Stomach (tissue), 19 donors: ENCODE measurements at places on chromosomes 2 and 18.
A peak's percentile ranks its signal among the peaks of the same experiment; 100 is the strongest.

- no peak for DNase-seq
These were observed 7.4 kb upstream of the STAT4 start for GRCh38 chr2:191158193-191158592.

DNA sequence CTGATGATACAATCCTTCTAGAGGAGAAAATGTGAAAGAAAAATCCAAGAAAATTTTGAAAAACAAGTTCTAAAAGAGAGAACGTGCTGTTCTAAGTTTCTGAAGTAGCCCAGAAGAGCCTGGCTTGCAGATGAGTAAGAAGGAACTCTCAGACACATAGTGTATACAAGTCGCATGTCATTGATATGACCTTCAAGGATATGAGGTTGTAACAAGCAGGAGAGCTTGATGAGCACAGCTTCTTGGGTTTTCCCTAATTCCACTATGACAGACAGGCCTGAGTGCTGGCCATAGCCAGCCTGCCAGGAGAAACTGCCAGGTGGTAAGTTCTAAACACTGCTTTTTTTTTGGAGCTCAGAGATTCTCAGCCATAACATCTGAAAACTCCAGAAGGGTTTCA is 235.7 kb upstream of the SIX2 start:
- no peak for DNase-seq

- no peak for DNase-seq
These were observed 25.7 kb upstream of the ACAA2 start for GRCh38 chr18:49839012-49839411.

DNA sequence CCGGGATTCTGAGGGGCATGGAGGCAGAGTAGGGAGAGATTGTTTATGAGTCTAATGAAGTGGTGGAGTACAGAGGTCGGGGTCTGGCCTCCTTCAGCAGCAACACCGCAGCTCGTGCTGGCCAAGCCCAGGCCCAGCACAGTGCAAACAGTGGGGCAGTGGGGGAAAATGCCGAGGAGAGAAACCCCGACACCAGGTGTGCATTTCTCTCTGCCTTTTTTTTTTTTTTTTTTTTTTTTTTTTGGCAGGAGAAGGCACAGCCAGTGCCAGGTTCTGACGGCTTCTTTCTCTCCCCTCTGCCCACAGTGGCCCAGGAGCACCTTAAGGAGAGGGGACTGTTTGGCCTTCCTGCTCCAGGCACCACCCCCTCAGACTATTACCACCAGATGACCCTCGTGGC is 219.3 kb downstream of the GLI2 start:
- no peak for DNase-seq

DNA sequence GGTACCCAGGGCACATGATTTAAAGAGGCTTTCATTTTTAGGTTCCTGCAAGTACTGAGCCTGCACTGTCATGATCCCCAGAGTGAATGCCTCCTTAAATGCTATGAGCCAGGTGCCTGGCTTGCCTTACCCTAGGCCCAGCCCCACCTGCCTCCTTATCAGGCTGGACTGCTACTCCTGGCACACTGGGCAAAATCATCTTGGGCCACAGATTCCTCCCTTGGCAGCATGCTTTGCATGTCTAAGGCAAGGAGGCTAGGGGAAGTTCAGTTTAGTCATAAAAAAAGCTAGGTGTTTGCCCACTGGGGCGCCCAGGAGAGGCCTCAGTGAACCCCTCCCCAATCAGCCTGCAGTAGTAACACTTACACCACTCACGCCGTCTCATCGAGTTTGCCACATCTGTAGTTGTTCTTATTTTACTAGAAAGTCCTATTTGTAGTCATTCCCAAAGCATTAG is 45.1 kb downstream of the LBH start:
- no peak for DNase-seq

- DNase-seq: no peak
These were observed 271.9 kb downstream of the NCKAP5 start for GRCh38 chr2:133296401-133296800.

DNA sequence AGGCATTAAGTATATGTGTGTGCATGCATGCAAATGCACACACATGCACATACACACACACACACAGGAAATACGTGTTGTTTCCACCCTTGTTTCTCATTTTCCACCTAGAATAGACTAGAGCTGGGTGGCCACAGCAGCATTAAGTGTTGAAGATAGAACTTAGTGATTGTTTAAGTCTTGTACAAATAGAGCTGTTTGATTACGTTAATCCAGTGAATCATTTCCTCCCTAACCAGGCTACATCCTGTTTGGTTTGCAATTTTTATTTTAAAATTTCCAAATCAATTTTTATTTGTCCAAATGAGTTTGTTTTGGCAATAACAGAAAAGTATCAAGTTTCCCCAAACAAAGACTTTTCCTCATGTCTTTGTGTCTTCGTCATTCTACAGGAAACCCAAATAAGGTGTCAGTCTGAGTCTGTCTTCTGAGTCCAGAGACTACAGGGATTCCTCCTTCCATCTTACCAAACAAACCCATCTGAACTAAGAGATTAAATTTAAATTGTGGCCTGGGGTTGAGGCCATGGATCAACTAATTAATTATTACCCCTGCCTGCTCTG is 74.6 kb upstream of the GALNT5 start:
- peak; percentile 13 for DNase-seq

DNA sequence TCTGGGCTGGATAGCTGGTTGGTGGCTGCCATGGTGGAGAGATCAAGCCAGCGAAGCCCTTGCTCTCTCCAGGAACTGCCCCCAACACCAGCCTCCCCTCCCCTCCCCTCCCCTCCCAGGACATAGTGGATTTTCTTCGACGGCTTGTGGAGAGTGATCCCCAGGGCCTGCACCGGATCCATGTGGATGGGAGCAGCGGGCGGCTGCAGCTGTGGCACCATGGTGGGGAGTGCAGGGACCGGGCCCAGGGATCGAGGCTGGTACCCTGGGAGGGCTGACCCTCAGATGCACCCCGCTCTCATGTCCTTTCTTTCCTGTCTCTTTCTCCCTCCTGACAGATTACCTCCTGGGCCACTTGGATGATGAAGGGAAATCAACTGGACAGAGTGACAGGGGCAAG is 7.0 kb downstream of the TTC31 start:
- no peak for DNase-seq

GRCh38 chr2:11123856-11124759 is 31.2 kb upstream of the SLC66A3 start:
- DNase-seq: peak; percentile 85

DNA sequence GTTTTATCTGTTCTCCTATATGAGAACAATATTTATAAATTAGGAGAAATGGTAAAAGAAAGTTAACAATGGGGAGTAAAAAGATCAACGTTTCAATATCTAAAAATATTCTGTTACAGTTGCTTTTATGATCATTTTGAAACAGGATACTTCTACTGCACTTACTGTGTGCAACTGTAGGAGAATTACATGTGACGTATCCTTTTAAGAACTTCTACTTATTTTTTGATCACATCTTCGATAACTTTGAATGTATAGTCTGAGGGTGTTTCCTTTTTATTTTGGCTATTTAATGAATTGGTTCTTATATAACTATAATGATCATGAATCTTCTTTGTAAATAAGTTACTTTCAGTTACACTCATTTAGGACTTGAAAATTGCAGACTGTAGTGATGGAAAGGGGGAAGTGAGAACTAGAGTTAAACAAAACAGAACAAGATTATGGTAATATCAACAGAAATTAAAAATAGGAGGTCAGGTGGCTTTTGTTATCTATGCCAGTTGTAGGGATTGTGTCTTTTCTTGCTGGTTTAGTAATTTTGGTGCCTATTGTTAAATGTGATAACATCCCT is 109.9 kb downstream of the MSTN start:
- DNase-seq: no peak

DNA sequence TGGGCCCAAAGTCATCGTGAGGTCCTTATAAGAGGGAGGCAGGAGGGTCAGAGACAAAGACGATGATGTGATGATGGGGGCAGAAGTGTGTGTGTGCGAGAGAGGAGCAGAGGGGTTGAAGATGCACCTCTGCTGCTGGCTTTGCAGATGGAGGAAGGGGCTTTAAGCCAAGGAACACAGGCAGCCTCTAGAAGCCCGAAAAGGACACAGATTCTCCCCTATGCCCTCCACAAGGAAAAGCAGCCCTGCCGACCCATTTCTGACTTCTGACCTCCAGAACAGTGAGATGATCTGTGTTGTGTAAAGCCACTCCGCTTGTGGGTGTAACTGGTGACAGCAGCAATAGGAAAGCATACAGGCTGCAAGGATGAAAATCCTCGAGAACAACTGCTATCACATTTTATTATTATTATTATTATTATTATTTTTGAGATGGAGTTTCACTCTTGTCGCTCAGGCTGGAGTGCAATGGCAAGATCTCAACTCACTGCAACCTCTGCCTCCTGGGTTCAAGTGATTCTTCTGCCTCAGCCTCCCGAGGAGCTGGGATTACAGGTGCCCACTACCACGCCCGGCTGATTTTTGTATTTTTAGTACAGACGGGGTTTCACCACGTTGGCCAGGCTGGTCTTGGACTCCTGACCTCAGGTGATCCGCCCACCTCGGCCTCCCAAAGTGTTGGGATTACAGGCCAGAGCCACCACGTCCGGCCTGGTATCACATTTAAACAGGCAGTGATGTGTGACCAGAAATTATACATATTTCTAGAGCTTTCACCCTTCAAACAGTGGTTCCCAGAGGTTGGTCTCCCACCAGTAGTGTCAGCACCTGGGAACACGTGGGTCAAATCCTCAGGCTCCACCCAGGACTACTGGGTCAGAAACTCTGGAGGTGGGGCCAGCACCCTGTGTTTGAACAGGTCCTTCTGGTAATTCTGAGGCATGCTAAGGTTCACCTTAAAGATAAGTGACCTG is 170.5 kb downstream of the TGIF1 start:
- DNase-seq: peak; percentile 51

DNA sequence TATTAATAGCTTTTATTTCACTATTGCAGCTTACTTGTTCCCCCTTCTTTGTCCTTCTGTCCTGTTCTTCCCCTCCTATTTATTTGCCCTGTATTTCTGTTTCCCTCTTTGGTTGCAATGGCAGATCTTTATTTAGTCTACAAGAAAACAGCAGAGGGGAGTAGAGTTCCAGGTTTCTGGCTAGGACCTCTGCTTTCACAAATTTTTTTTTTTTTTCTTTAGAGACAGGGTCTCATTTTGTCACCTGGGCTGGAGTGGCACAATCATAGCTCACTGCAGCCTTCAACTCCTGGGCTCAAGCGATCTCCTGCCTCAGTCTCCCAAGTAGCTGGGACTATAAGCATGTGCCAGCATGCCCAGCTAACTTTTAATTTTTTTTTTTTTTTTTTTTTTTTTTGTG is 188.1 kb upstream of the SPRED2 start:
- DNase-seq: no peak

DNA sequence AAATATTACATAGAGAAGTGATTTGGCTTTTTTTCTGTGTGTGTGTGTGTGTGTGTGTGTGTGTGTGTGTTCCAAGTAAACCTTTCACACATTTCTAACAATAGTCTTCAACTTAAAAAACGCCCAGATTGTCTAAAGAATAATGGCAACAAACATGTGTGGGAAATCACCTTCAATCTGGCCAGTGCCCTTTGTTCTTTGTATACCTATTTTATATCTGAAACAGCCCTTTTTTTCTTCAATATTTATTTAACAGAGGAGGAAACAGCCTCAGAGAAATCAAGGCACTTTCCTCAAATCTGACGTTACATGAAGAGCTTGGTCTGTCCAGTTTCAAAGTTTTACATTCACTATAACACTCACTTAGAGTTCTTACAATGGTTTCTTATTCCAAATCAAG is 25.3 kb downstream of the CCDC195 start:
- no peak for DNase-seq

- DNase-seq: peak; percentile 11
These were observed 21.2 kb downstream of the CYP26B1 start for GRCh38 chr2:72126186-72127100.
